ENCODE measurements at places on chromosomes 2 and 18.

DNA sequence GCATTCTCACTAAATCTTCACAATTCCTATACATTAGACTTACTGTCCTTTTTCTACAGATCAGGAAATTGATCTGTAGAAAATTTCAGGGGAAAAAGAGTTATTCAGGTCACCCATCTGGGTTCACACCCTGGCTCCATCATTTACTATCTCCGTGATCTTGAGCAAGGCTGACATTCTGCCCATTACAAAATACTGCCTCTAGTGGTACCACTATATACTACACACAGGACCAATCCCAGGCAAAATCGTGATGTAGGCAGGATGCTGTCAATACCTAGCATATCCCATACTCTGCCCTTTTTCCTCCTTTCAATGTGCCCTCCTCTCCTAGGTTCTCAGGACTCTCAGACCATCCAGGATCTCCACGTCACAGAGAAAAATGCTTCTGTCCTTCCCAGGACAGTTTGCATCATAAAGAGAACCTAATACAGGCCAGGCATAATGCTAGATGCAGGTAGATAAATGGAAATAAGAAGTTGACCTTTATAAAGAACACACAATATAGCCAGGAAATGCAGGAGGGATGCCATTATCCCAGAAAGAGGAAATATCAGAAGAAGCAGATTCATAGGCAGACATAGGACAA lies 101.9 kb downstream of the CDH20 start:
- DNase-seq, result peak; percentile 2

GRCh38 chr18:59150236-59150635 lies 10.6 kb downstream of the SEC11C start:
- DNase-seq, result no peak

- no peak for DNase-seq
Observed at GRCh38 chr2:12424219-12424618, 292.5 kb upstream of the TRIB2 start.

GRCh38 chr18:22399949-22400348 lies 17.8 kb downstream of the CTAGE1 start:
- no peak for DNase-seq
